ENCODE measurements at places on chromosomes 5 and 9. TPM values are rescaled to one million over a fixed set of nuclear protein-coding genes. Genes with fewer than 3 reads are reported as not detected.

Gene DHX29
- 19.1 TPM for total RNA-seq

Gene TMC1
- not detected for total RNA-seq

Gene CDH10
- total RNA-seq = not detected

Gene ABO
- not detected for total RNA-seq

- no peaks in the 10 kb centered on the region for H3K36me3 ChIP-seq
- no peak for DNase-seq
- H3K4me3 ChIP-seq = no peak overlapping the region
Observed at GRCh38 chr5:1182633-1183423, 18.6 kb upstream of the SLC6A19 start.

DNA sequence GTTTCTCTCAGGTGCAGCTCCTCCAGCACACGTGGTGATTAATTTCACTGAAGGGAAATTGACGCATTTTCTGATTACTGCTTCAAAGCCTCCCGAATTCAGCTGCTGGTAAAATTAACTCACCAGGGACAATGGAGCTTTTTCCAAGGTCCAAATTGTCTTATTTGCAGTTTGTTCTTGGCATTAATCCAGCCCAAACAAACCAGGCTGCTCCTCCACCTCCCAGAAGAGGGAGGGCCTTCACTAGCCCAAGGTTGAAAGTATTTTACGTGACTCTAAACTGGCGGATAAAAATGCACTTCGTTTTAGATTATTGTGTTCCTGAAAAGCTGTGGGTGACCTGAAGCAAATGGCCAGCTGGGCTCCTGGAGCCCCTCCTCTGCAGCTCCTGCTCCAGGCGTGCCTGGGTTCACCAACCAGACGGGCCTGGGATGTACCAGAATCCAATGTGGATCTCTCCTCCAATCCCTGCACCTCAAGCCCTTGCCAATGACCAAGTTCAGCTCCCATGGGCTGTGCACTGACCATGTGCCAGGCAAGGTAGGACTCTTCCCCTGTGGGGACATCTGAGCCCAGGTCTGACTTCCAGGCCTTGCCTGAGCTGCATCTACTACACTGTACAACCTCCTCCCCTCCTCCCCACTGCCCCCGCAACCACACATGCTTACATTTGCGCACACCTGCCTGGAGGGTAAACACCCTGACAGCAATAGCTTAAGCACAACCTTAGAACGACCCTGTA lies 193.4 kb downstream of the CDK5RAP2 start:
- H3K27ac ChIP-seq = no peak overlapping the region
- no peaks in the 10 kb centered on the region for H3K27me3 ChIP-seq
- no peak overlapping the region for H3K4me3 ChIP-seq
- DNase-seq = no peak
- no peaks in the 10 kb centered on the region for H3K4me1 ChIP-seq

- H3K27ac ChIP-seq = no peak overlapping the region
- peaks cover 10% of the 10 kb centered on the region for H3K27me3 ChIP-seq
- H3K4me1 ChIP-seq = no peaks in the 10 kb centered on the region
- H3K4me3 ChIP-seq = no peak overlapping the region
- H3K36me3 ChIP-seq = no peaks in the 10 kb centered on the region
- DNase-seq = no peak
Observed at GRCh38 chr9:138078846-138079245, 201.3 kb downstream of the CACNA1B start.

DNA sequence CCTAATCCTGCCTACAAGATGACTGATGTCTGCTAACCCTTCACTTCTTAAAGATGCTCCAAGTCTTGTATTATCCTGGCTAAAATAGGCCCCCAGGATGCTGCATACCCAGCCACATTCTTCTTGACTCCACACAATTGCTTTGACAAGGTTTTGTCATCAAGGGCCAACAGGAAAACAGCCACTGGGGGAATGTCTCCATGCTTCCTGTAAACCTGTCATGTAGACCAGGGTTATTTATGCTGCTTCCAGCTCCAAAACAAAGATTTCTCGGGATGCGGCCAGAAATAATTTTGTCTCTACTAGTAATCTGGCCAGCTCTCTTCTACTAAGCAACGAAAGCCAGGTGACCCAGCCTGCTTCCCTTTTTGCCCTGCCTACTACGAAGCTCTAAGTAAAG lies 53.8 kb downstream of the SHB start:
- no peak overlapping the region for H3K4me3 ChIP-seq
- no peaks in the 10 kb centered on the region for H3K4me1 ChIP-seq
- no peaks in the 10 kb centered on the region for H3K27me3 ChIP-seq
- no peaks in the 10 kb centered on the region for H3K36me3 ChIP-seq
- DNase-seq = no peak

GRCh38 chr9:5493679-5494511 lies 16.4 kb upstream of the PDCD1LG2 start:
- no peaks in the 10 kb centered on the region for H3K36me3 ChIP-seq
- H3K4me3 ChIP-seq = no peak overlapping the region
- H3K27ac ChIP-seq = no peak overlapping the region
- peaks cover 11% of the 10 kb centered on the region for H3K4me1 ChIP-seq
- no peaks in the 10 kb centered on the region for H3K27me3 ChIP-seq

DNA sequence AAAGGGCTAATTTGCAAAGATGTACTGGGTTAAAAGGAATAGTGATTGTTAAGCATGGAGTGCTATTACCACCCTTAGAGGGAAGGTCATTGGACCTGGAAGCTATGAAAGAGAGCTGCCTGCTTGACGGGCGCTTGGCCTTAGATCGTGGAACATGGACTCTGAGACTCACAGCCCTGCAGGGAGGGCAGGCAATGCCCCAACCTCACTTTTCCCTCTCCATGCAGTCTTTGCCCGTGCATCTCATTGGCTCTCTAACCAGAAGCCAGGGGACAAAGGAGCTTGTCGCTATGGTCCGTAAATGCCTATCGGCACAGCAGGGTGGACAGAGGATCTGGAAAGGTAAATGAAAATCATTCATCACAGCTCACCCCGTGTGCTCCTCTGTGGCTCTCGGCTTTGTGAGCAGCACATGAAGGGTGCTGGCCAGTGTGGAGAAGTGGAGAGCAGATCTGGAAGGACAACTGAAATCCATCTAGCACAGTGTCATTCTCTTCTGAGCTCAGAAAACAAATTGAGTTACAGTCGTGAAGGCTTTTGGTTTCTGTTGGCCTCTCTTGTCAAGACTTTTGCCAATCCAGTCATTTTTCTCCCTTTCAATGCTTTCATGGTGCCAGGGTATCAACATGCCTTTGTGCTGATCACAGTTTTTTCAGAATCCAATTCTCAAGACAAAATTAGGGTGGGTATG lies 186.2 kb downstream of the SNX18 start:
- H3K4me3 ChIP-seq = no peak overlapping the region
- H3K4me1 ChIP-seq = peaks cover 2% of the 10 kb centered on the region
- DNase-seq = no peak
- H3K27ac ChIP-seq = no peak overlapping the region
- H3K36me3 ChIP-seq = no peaks in the 10 kb centered on the region

GRCh38 chr9:79575547-79575946 lies 3.8 kb downstream of the TLE4 start:
- no peak overlapping the region for H3K27ac ChIP-seq
- H3K36me3 ChIP-seq = peaks cover 45% of the 10 kb centered on the region
- peak overlapping the region; percentile 2 for H3K4me3 ChIP-seq
- no peak for DNase-seq
- H3K4me1 ChIP-seq = peaks cover 51% of the 10 kb centered on the region

DNA sequence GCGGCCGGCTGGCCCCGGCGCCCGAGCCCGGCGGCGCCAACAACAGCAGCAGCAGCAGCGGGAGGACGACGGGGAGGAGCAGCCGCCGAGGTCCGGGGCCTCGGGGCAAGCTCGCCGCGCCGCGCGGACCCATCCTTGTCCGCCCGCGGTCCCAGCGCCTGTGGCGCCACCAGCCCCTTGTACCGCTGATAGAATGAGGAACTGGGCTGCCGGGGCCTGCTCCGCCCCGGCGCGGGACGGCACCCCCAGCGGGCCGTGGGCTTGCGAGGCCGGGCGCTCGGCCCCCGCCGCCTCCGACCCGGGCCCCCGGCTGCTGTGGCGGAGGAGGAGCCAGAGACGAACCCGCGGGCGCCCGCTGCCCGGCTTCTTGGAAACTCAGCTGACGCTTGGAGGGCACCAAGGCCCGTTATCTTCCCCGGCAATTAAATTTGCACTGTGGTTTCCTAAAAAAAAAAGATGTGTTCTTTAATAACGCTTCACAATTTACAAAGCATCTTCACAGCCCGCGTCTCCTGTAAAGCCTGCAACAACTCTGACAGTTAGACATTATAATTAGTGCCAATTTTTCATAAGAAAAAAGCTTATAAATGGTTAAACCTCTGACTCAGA lies at the start of gene ARSB:
Gene ARSB, minus strand, starts transcription at position 195 of the 609 bp plus-strand sequence. Its CDS starts 62 bp downstream, at position 133.
- H3K36me3 ChIP-seq = peaks cover 4% of the 10 kb centered on the region
- DNase-seq = peak; percentile 70
- H3K4me3 ChIP-seq = peak within 1 kb of the TSS; percentile 88
- H3K4me1 ChIP-seq = peaks cover 44% of the 10 kb centered on the region
- no peaks in the 10 kb centered on the region for H3K27me3 ChIP-seq

- DNase-seq = no peak
- no peaks in the 10 kb centered on the region for H3K4me1 ChIP-seq
- H3K4me3 ChIP-seq = no peak overlapping the region
- H3K27me3 ChIP-seq = peaks cover 21% of the 10 kb centered on the region
Observed at GRCh38 chr5:74155501-74155900, 485.0 kb downstream of the ENC1 start.

- H3K4me1 ChIP-seq = no peaks in the 10 kb centered on the region
- no peak for DNase-seq
- H3K36me3 ChIP-seq = peaks cover 2% of the 10 kb centered on the region
- no peaks in the 10 kb centered on the region for H3K27me3 ChIP-seq
- no peak overlapping the region for H3K4me3 ChIP-seq
Observed at GRCh38 chr5:1044117-1044516, 35.5 kb downstream of the NKD2 start.

DNA sequence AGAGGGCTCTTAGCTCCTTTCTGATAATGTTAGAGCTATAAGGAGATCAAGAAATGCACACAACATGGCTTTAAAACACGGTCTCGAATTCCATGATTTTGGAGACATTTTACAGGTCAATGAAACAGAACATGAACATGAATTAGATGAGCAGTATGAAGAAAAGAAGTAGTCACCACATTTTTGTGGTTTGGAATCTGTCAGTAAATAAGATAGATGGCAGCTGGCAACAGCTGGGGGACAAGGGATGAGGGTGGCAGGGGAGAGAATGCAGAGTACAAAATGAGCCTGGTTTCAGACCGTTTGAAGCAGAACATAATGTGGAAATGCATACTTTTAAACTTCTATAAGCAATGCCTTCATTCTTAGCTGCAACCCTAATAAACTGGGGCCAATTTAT lies 107.1 kb downstream of the OXCT1 start:
- no peak overlapping the region for H3K27ac ChIP-seq
- H3K27me3 ChIP-seq = no peaks in the 10 kb centered on the region
- H3K4me3 ChIP-seq = no peak overlapping the region
- peaks cover 10% of the 10 kb centered on the region for H3K4me1 ChIP-seq

DNA sequence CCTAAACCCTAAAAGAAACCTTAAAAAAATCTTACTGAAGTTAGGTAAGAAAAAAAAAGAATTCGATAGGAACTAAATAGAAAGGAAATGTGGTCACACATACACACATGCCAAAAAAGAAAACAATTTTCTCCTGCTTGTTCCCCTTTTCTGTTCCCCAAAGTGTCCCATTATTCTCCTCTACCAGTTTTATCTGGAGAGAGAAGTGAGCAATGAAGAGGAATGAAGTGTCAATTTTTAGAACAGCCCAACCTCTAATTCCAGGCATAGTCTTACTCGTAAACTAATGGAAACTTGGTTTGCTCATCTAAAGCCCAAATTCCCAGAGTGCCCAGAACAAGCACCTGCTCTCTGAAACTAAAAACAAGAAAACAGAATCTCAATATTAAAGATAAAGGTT lies 26.1 kb downstream of the AP3B1 start:
- H3K36me3 ChIP-seq = peaks cover 18% of the 10 kb centered on the region
- no peak for DNase-seq
- no peak overlapping the region for H3K27ac ChIP-seq

- H3K4me1 ChIP-seq = peaks cover 13% of the 10 kb centered on the region
- no peak overlapping the region for H3K27ac ChIP-seq
- no peaks in the 10 kb centered on the region for H3K27me3 ChIP-seq
Observed at GRCh38 chr9:93264338-93265125, 80.6 kb downstream of the WNK2 start.

DNA sequence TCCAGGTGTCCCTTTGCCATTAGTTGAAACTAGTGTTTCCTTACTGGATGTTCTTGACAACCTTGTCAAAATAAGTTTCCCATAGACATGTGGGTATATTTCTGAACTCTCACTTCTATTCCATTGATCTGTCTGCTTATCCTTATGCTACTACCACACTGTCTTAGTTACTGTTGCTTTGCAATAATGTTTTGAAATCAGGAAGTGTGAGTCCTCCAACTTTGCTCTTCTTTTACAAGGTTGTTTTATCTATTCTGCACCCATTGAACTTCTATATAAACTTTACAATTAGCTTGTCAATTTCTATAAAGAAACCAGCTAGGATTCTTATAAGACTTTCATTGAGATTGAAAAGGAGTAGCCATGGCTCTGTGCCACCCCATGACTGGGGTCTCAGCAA lies 24.3 kb downstream of the CD14 start:
- H3K27me3 ChIP-seq = peaks cover 7% of the 10 kb centered on the region
- peaks cover 10% of the 10 kb centered on the region for H3K4me1 ChIP-seq
- H3K27ac ChIP-seq = no peak overlapping the region
- no peak overlapping the region for H3K4me3 ChIP-seq
- peaks cover 3% of the 10 kb centered on the region for H3K36me3 ChIP-seq
- DNase-seq = no peak

DNA sequence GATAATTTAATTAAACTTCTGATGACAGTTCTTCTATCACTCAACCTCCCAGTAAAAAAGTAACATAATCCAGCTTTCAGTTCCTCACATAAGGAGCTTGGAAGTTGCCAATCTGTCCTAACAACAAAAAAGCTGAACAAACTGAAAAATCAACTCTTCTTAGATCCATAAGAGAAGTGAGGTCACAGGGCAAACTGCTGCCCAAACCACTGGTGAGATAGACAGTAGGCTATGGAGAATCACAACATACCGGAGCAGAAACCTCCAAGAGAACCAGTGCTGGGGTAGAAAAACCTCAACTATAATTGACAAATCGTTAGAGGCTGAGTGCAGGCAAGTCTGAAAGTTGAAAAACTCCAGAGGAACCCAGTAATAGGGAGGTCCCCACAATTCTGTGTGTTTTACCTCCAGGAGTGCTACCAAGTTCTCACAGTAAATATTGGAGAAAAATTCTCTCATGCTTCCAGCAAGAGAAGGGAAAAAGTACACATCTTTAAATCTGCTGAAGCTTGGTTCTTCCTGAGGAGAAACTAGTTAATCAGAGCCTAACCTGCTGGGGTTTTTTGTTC lies 300.0 kb downstream of the PDE4D start:
- H3K4me3 ChIP-seq = no peak overlapping the region
- H3K27me3 ChIP-seq = peaks cover 28% of the 10 kb centered on the region
- H3K27ac ChIP-seq = no peak overlapping the region
- DNase-seq = no peak
- no peaks in the 10 kb centered on the region for H3K36me3 ChIP-seq
- H3K4me1 ChIP-seq = peaks cover 14% of the 10 kb centered on the region

DNA sequence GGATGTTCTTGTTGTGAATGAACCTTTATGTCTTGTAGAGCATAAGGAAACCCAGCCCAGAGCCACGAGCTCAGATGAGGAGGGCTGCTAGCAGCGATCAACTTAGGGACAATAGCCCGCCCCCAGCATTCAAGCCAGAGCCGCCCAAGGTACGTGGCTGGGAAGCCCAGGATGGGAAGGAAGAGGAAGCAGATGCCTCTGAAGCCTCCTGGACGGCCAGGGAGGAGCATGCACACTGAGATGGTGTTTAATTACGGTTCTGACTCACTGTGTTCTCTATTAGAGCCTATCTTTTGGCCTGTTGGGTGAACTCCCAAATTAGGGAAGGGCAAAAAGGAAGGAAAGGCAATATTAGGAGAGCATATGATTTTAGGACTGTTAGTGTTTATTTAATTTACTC lies 75.3 kb downstream of the TJP2 start:
- H3K27ac ChIP-seq = no peak overlapping the region
- H3K4me3 ChIP-seq = no peak overlapping the region
